ENCODE measurements at places on chromosomes 11 and 22. TPM values are rescaled to one million over a fixed set of nuclear protein-coding genes. Genes with fewer than 3 reads are reported as not detected.

The CAPN5 gene
- 21.3 TPM for total RNA-seq

The PVALB gene
- total RNA-seq = 0.41 TPM

The SLC22A6 gene
- not detected for total RNA-seq

The SLC35F2 gene
- 5.6 TPM for total RNA-seq

The DBX1 gene
- total RNA-seq = not detected

The MYBPC3 gene
- 0.18 TPM for total RNA-seq

The ALG8 gene
- total RNA-seq = 23.6 TPM

The SLC43A3 gene
- total RNA-seq = 24.3 TPM

The TNNT3 gene
- total RNA-seq = not detected

The TRIM51 gene
- not detected for total RNA-seq

The AP1B1 gene
- total RNA-seq = 54.0 TPM

The FOLH1 gene
- 2.4 TPM for total RNA-seq

The HBB gene
- 181 TPM for total RNA-seq

The IFITM10 gene
- 0.63 TPM for total RNA-seq

The ENTHD1 gene
- not detected for total RNA-seq

The ZC3H7B gene
- 73.2 TPM for total RNA-seq

The ARHGAP8 gene
- total RNA-seq = 3.4 TPM

The GRM5 gene
- total RNA-seq = not detected

The SORL1 gene
- total RNA-seq = 16.7 TPM

The EIF3D gene
- 228 TPM for total RNA-seq

The CASP12 gene
- 2.0 TPM for total RNA-seq

The GP1BB gene
- total RNA-seq = 21.5 TPM

The SYNGR1 gene
- 97.4 TPM for total RNA-seq

The FIBIN gene
- 14.5 TPM for total RNA-seq

The TSSK2 gene
- not detected for total RNA-seq

The FBLN1 gene
- 282 TPM for total RNA-seq

The MPZL2 gene
- 16.3 TPM for total RNA-seq

The PRR33 gene
- total RNA-seq = not detected

The LDHAL6A gene
- 1.2 TPM for total RNA-seq

The KLHDC7B gene
- not detected for total RNA-seq

The C11orf52 gene
- 5.9 TPM for total RNA-seq

The MUC2 gene
- total RNA-seq = not detected

The TTC9C gene
- total RNA-seq = 32.9 TPM

The ARFGAP3 gene
- total RNA-seq = 28.8 TPM

The GRIA4 gene
- total RNA-seq = not detected

The TNNI2 gene
- not detected for total RNA-seq

The RASSF10 gene
- total RNA-seq = 1.1 TPM

The IRAG1 gene
- total RNA-seq = 5.8 TPM

The FAM89B gene
- total RNA-seq = 74.0 TPM

The CCDC88B gene
- total RNA-seq = 3.5 TPM

The PATE2 gene
- total RNA-seq = not detected

The TMPRSS5 gene
- total RNA-seq = 1.1 TPM

The SCUBE2 gene
- 1.00 TPM for total RNA-seq
